ENCODE measurements at places on chromosomes 7 and 10. TPM values are rescaled to one million over a fixed set of nuclear protein-coding genes. Genes with fewer than 3 reads are reported as not detected.

- no peak for DNase-seq
Measured at GRCh38 chr10:64346389-64346788, 825.2 kb downstream of the REEP3 start.

Gene CLRN3
- total RNA-seq, result 0.98 TPM

Gene LIPN
- not detected for total RNA-seq

GRCh38 chr7:64887756-64888508 is 15.1 kb upstream of the ZNF273 start:
- DNase-seq, result peak; percentile 12

- DNase-seq, result peak; percentile 59
Measured at GRCh38 chr7:39271402-39271801, 293.7 kb downstream of the POU6F2 start.

DNA sequence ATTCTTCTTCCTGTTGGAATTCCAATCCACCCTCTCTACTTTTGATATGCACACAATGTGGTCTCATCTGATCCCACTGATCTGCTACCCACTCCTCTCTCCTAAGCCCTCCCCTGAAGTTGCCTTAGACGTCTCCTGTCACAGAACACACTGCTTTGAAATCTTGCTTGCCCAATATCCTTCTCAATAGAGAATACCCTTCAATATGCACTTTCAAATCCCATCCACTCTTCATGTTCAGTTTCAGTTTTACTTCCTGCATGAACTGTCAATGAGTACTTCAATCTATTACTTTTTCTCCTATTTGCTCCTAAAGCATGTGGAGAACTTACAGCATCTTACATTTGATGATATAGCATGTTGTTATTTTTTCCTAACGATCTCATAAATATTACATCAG is 93.5 kb downstream of the UPF2 start:
- no peak for DNase-seq

GRCh38 chr10:133608855-133609254 is 17.7 kb downstream of the FRG2B start:
- no peak for DNase-seq

Data from breast epithelium (tissue), 4 donors.